Psoas muscle (tissue), 8 donors: ENCODE measurements at places on chromosomes 4 and X. TPM values are rescaled to one million over a fixed set of nuclear protein-coding genes. Genes with fewer than 3 reads are reported as not detected.

Gene APLN
- 4.1 TPM for total RNA-seq

DNA sequence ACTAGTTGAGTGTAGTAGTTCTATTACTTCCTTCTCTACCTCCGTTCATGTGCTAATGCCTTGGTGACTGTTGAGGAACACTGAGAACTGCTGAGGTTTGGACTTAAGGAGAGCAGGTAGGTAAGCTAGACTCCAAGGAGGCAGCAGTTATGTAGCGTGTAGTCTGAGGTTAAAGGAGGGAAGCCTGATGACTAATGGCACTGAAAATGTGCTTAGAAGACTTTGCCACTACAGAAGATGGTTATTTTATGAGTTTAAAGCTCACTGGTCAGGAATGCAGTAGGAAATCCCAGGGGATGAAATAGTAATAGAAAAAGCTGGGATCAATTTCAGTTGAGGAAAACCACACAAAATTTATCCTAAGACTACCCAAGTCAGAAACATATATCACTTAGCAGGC is 1077.3 kb downstream of the RAPGEF2 start:
- no peaks in the 10 kb centered on the region for H3K27me3 ChIP-seq
- no peaks in the 10 kb centered on the region for H3K4me1 ChIP-seq
- no peak for DNase-seq
- H3K4me3 ChIP-seq = no peak overlapping the region
- no peak overlapping the region for H3K27ac ChIP-seq

GRCh38 chr4:45423896-45424295 is 697.5 kb upstream of the GNPDA2 start:
- no peaks in the 10 kb centered on the region for H3K4me1 ChIP-seq
- H3K4me3 ChIP-seq = no peak overlapping the region
- H3K27ac ChIP-seq = no peak overlapping the region
- no peak for DNase-seq
- H3K36me3 ChIP-seq = no peaks in the 10 kb centered on the region

- no peaks in the 10 kb centered on the region for H3K36me3 ChIP-seq
- no peaks in the 10 kb centered on the region for H3K27me3 ChIP-seq
- no peak overlapping the region for H3K27ac ChIP-seq
- no peaks in the 10 kb centered on the region for H3K4me1 ChIP-seq
- no peak overlapping the region for H3K4me3 ChIP-seq
These were observed 133.8 kb upstream of the EMCN start for GRCh38 chr4:100651499-100652175.

- no peak overlapping the region for H3K4me3 ChIP-seq
- H3K36me3 ChIP-seq = no peaks in the 10 kb centered on the region
- DNase-seq = no peak
- no peak overlapping the region for H3K27ac ChIP-seq
- H3K4me1 ChIP-seq = no peaks in the 10 kb centered on the region
These were observed 21.8 kb downstream of the MID1 start for GRCh38 chrX:10598540-10598939.

Gene GPM6B
- total RNA-seq = 1.6 TPM

DNA sequence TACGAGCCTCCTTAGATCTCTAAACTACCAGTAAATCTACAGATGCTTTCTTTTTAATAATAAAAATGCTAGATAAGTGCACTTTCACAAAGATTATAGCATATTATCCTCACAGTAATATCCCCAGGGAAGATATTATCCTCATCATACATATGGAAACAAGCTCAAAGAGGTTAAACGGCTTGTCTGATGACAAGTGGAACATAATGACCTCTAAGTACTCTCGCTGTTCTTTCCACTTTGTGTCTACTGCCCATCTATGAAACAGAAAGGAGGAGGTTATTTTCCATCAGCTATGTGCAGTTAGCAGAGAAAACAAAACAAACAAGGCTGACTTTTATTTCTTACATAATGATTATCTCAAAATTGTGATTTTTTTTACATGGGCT is 42.8 kb upstream of the PRDM8 start:
- H3K4me1 ChIP-seq = no peaks in the 10 kb centered on the region
- H3K27me3 ChIP-seq = no peaks in the 10 kb centered on the region
- no peak overlapping the region for H3K27ac ChIP-seq
- no peaks in the 10 kb centered on the region for H3K36me3 ChIP-seq
- H3K4me3 ChIP-seq = no peak overlapping the region
